Breast epithelium (tissue), 4 donors: ENCODE measurements at places on chromosomes 2 and 18.

- DNase-seq = no peak
Measured at GRCh38 chr2:62539606-62540407, 33.8 kb upstream of the TMEM17 start.

- DNase-seq = no peak
Measured at GRCh38 chr18:47206945-47207637, 30.9 kb upstream of the IER3IP1 start.

GRCh38 chr2:159774370-159774990 is 23.5 kb downstream of the CD302 start:
- no peak for DNase-seq

GRCh38 chr2:74740395-74740740 is 86.3 kb downstream of the SEMA4F start:
- DNase-seq = no peak

DNA sequence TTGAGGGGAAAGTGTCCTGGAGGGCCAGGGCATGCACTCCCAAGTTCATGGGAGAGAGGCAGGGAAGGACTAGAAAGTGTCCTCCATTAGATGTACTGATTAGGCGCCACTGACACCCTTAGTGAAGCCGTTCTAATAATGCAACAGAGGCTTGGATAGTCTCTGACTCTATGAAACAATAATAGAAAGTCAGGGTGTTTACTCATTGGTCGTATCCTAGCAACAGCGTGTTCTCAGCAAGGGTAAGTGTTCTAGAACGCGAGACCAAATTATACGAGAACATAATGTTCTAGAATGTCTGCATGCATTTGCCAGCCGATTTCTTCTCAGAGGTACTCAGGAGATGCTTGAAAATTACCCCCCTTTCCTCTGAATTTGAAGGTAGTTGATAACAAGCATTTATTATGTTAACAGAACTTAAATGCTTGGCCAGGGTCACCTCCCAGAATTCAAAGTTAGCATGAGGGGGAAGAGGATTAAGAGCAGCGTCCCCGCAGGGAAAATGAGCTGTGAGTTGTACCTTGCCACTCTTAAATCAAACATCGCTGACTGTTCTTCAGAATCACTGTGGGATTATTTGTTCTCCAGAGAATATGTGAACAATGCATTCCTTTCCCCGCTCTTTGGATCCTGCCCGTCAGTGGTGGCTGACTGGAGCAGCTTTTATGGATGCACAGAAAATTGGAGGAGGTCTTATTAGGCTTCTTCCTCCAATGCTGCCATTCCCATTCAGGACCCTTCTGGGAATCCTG is 33.7 kb upstream of the PDIA6 start:
- DNase-seq = no peak

- DNase-seq = no peak
Measured at GRCh38 chr2:53854678-53855077, 5.1 kb downstream of the GPR75 start.

DNA sequence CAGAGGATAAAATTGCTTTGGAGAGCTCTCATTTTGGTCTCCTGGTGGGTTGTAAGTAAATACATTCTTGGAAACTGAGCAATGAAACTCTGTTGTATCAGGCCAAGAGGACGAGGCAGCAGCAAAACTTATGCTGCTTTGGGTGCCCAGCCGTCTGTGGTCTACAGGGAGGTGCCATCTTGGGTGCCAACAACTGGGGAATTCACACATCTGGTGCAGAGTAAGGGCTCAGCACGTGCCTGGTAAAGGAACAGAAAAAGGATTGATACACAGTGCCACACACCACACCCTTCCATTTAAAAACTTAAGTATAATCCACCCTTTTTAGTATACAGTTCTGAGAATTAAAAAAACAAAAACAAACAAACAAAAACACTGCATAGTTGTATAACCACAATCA is 221.9 kb downstream of the TSN start:
- DNase-seq = no peak
